ENCODE measurements at places on chromosomes 3 and 15.

GRCh38 chr15:64943512-64944225 lies 32.0 kb downstream of the ANKDD1A start:
- no peak for DNase-seq

- DNase-seq, result no peak
These were observed 189.6 kb upstream of the THBS1 start for GRCh38 chr15:39391230-39391629.

GRCh38 chr3:190644766-190645165 lies 130.9 kb downstream of the IL1RAP start:
- no peak for DNase-seq

- no peak for DNase-seq
These were observed 76.8 kb downstream of the NPAP1 start for GRCh38 chr15:24752354-24752753.

GRCh38 chr3:63192248-63192647 lies 85.9 kb upstream of the SYNPR start:
- DNase-seq, result no peak

DNA sequence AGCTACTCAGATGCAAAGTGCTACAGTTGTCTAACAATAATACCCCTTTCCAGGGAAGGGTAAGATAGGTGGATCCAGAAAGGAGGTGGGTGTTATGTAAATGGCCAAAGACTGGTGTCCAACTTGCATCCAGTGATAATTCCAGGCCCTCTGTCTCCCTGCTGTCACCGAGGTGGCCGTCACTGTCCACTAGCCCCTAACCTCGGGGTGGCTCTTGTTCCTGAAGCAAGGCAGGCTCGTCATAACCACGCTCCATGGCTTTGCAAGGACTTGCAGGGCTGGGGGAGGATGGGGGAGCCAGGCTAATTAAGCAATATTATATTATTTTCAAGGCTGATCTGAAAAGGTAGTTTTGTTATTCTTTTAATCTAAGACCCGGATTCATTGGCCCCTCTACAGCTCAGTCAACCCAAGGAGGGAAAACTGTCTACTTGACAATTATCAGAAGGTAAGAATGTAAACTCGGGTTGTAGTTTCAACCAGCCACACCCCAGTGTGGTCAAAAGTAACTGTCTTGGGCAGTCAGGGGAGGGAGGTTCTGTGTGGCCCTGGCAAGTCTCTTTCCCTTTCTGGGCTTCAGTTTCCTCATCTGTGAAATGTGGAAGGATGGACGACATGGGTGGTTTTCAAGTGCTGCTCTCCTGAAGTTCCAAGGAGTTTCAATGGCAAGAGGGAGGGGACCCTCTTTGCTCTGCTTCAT lies 220.1 kb upstream of the BHLHE40 start:
- no peak for DNase-seq

GRCh38 chr3:4831580-4831950 lies 147.7 kb upstream of the BHLHE40 start:
- DNase-seq, result peak; percentile 23

- no peak for DNase-seq
These were observed 54.7 kb upstream of the ONECUT1 start for GRCh38 chr15:52844823-52845222.

DNA sequence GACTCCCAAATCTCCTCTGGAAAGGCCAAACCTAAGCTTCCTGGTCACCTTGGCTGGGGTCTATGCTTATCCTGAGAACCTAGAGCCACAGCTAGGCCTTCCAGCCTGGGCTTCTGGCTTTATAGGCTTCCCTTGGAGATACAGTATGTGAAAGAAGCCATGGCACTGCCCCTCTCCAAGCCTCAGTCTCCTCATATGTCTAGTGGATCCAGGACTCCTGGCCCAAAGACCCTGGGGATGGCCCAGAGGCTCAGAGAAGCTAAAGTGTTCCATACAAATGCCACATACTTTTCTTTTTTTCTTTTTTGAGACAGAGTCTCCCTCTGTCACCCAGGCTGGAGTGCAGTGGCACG lies 8.6 kb downstream of the ACAA1 start:
- DNase-seq, result no peak

DNA sequence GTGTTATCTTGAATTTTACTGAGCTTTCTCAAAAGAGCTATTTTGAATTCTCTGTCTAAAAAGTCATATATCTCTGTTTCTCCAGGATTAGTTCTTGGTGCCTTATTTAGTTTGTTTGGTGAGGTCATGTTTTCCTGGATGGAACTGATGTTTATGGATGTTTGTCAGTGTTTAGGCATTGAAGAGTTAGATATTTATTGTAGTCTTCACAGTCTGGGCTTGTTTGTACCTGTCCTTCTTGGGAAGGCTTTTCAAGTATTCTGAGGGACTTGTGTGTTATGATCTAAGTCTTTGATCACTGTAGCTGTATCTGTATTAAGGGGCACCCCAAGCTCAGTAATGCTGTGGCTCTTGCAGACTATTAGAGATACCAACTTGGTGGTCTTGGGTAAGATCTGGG lies 10.6 kb upstream of the RAD51 start:
- DNase-seq, result no peak

GRCh38 chr3:23761440-23761896 lies 44.3 kb upstream of the UBE2E1 start:
- DNase-seq, result no peak

GRCh38 chr3:37505415-37505814 lies 331.0 kb upstream of the LRRFIP2 start:
- no peak for DNase-seq

- DNase-seq, result no peak
These were observed 5.7 kb downstream of the NTRK3 start for GRCh38 chr15:88250826-88251225.

DNA sequence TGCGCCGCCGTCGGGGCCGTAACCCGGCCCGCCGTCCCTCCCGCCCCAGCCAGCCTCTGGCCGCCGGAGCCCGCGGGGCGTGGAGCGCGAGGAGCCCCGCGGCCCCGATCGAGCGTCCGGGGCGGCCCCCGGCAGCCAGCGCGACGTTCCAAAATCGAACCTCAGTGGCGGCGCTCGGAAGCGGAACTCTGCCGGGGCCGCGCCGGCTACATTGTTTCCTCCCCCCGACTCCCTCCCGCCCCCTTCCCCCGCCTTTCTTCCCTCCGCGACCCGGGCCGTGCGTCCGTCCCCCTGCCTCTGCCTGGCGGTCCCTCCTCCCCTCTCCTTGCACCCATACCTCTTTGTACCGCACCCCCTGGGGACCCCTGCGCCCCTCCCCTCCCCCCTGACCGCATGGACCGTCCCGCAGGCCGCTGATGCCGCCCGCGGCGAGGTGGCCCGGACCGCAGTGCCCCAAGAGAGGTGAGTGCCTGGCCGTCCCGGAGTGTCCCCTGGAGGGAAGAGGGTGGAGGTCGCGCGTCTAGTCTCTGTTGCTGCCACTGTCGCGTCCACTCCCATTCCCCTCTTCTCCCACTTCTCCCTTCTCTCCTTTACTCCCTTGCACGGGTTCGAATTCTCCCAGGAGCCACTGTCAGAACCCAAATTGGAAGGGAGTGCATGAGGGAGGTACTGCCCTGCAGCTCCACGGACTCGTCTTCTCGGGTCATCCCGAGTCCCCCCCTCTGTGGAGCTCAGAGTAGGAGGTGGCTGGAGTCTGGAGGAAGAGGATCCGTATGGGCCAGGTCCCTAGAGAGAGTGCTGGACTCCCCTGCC lies 585 bp downstream of the CSK start:
- peak; percentile 64 for DNase-seq

GRCh38 chr3:101038393-101038792 lies 45.2 kb upstream of the ABI3BP start:
- DNase-seq, result no peak
